Activated T-helper 2 cell treated with anti-CD3 and anti-CD28 coated beads, Interferon-gamma antibody, Interleukin-2, Interleukin-4, amounts not matched to agents 10 μg/mL and 5 μg/mL and 100 μg/mL, durations not matched to agents 14 hours and 24 hours and 36 hours (primary cell): ENCODE measurements at places on chromosomes 12 and 14.

GRCh38 chr12:19251481-19252132 lies 122.1 kb downstream of the PLEKHA5 start:
- no peak for DNase-seq

DNA sequence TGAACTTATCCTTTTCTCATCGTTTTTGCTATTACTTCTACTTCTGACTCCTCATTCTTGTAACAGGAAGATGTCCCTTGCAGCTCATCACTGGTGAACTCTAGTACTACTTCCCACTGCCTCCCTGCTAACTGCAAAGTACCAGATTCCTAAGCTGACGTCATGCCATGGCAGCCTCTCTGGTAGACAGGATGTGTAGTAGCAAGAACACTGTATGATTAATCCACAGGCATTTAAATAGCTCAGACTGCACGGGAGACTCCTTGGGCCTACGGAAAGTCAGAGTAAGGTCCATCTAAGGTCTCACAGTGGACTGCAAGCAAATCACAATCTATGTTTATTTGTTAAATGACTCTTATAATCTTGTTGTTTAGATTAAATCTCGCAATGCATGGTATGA lies 43.5 kb downstream of the DNAI7 start:
- no peak for DNase-seq

DNA sequence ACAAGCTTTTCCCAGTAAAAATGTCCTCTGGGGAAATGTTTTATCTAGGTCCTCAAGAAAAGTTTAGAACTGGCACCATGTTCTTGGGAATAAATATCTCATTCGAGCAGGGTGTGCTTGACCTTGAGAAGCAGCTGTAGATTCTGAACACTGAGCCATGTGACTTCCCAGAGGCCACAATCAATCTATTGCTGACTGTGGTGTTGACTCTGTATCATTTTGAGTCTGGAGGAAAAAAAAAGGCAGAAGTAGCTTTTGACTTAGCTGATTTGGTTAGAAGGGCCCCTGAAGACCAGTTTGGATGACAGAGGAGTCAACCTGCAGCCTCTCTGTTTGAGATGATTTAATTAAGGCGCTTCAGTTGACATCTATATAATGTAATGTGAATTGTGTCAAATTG lies 592.4 kb upstream of the SEL1L start:
- no peak for DNase-seq

DNA sequence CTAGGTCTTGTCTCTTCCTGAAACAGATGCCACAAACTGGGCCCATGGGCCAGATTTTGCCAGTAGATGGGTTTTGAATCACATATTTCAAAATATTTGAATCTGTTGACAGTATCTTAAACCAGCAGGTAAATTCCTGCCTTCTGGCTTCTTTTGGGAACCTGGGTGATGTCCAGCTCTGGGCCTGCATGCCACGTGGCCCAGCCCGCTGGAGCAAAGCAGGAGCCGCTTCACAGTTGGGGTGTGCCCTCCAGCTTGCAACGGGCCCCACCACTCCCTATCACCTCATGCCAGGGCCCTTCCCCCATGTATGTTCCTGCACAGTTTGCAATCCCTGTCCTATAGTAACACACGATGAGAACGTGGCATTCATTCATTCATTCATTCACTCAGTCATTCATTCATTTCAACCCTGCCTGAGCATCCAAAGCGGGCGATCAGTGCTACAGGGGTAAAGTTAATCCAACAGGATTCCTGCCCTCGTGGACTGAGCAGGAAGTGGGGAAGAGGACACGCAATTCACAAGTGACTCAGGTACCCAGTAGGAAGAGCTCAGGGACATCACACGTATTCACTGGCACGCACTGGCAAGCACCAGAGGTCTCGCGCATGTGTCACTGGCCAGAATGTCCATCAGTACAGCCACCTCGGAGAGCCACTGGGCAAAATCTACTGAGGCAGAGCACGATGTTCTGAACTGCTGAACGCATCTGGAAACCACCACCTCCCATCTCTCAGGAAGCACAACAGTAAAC lies 27.8 kb downstream of the SCARB1 start:
- DNase-seq: no peak

DNA sequence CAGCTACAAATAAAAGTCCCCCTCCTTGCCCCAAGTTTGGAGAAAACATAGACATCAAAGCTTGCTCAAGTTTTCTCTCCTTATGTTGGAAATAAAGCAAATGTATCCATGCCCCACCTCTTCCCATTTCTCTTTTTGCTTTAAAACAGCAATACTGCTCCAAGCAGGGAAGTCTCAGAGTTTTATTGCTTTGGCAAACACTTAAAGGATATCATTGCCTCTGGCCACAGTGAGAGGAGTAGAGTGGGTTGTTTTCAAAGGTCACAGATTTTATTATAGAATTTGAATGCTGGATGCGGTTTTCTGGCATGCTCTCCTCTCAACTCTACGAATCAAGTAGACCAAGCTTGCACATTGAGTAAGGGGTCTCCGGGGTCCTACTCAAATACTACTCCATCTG lies 149.7 kb downstream of the TTC7B start:
- DNase-seq: no peak

- no peak for DNase-seq
These were observed 56.0 kb downstream of the TTC9 start for GRCh38 chr14:70697701-70698100.

GRCh38 chr14:31567655-31568054 lies 6.5 kb downstream of the NUBPL start:
- no peak for DNase-seq

- DNase-seq: no peak
These were observed 54.3 kb upstream of the TMX1 start for GRCh38 chr14:51185754-51186153.

DNA sequence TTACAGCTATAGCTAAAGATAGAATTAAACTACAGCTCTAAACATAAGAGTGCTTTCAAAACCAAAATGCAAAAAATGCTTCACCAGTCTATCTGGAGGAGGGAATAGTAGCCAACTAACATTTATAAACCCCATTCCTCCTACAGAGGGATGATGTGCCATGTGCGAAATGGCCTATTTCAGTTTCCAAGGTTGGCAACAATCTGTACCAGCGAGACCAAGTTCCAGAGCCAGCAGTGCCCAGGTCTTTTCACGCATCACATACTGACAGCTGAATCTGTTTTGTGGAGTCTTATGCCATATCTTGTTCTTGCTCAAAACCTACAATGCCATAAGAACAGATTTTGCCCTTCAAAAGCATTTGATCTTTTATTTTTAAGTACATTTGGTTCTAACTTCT lies 24.5 kb downstream of the NELL2 start:
- DNase-seq: no peak

DNA sequence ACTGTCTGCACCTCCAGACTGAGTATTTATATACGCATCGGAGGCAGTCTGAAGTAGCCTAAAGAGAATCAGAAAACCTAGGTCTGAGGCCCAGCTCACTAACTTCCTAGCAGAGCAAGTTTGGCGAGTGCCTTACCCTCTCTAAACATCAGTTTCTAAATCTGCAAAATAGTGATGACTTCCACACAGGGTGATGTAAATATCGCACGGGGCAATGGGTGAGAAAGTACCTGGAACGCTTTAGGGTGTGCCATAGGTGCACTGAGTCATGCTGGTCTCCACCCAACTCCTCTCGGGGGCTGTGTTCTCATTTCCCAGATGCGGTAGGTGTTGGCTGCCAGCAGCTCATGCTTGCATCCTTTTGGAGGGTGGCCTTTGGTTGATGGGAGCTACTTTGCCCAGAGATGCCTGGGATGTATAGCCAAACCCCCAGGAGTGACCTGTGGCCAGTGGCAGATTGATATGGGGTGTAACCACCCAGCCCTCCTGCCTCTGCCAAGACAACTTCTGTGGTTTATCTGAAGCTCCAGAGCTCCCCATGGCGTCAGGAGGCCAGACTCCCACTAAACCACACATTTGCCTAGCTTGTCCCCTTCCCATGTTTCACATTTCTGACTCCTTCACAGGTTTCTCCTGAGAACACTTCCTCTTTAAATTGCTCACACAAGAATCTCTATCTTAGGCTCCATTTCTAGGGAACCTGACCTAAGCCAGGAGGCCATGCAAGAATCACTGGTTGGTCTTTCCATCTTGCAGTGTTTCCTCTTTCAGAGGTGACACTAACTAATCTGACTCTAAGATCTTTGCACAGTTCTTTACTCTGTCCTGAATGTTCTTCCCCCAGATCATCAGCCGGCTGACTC lies 62.0 kb upstream of the TUNAR start:
- no peak for DNase-seq

- no peak for DNase-seq
These were observed 34.3 kb downstream of the TBC1D15 start for GRCh38 chr12:71873821-71874220.

DNA sequence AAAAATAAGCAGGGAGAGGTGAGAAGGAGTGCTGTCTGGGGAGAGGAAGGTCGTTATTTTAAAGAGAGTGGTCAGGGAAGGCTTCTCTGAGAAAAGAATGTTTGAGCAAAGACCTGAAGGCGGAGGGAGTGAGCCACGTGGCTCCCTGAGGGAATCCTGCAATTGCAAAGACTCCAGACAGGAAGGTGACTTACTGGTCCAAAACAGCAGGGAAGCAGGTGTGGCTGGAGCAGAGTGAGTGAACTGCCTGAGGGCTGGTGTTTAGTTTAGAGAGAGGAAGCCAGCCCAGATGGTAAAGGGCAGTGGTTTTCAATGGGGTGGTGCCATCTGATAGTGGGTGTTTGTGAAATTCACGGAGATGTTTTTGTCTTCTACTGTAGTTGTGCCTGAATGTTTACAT lies 58.8 kb upstream of the LTA4H start:
- DNase-seq: no peak

DNA sequence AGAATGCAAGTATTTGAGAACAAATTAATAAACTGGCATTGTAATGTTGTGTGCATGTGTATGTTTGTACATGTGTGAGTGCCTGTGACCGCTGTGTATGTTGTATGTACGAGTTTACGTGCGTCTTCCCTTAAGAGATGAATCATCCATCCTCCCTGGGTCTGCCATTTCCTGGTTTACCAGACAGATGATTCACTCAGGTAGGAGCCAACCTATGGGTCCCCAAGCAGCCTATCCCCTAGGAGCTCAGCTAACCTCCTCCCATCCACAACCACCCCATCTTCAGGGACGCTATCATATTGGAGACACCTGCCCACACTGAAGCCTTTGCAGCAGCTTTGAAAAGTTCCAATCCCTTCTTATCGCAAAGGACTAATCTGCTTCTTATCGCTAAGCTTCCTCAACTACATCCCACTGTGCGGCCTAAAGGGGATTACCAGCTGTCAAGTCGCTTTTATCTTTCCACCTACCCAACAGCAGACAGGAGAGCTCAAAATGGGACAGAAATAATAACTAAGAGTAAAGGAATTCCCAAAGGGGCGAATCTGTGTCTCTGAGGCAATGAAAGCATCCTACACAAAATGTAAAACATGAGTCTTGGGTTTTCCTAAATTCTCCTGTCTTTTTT lies 81.5 kb upstream of the TMCC3 start:
- no peak for DNase-seq

DNA sequence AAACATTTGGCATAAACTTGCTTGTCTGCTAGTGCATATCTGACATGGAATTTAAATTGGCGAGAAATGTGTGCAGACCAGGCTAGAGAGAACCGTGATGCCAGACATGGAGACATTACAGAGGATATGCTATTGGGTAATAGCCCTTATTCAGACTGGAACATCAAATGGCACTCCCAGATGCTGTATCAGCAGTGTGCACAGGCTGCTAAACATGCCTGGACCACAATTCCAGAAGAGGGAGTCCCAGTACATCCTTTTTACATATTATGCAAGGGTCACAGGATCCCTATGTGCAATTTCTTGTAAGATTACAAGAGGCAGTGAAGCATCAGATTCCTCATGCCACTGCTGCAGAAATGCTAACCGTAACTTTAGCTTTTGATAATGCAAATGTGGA lies 354.5 kb upstream of the FOXG1 start:
- no peak for DNase-seq

DNA sequence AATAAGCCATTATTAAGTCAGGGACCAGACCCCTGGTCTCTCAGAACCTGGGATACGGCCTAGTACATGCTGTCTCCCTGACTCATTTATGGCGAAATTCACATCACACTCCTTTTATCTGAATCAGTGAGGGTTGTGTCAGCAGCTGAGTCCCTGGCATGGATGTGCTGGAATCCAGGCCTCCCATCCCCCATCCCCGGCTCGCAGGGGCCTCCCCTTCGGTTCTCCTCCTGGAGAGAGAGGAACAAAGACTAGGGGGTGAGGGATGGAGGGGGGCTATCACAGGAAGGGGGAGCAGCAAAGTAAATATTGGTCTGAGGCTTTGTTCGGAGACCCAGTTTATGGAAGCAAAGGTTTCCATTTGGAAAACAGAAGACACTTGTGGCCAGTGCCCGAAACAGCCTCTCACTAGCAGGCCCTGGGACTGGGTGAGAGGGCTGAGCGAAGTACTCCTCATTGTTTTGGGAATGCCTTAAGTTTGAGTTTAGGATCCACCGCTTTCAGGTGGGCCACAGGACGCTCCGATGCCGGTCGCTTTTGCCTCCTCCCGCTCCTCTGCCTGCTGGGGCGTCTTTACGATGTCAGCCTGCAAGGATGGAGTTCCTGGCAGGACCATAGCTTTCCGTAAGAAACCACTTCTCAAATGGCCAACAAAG lies 145.0 kb downstream of the PRKCH start:
- no peak for DNase-seq

DNA sequence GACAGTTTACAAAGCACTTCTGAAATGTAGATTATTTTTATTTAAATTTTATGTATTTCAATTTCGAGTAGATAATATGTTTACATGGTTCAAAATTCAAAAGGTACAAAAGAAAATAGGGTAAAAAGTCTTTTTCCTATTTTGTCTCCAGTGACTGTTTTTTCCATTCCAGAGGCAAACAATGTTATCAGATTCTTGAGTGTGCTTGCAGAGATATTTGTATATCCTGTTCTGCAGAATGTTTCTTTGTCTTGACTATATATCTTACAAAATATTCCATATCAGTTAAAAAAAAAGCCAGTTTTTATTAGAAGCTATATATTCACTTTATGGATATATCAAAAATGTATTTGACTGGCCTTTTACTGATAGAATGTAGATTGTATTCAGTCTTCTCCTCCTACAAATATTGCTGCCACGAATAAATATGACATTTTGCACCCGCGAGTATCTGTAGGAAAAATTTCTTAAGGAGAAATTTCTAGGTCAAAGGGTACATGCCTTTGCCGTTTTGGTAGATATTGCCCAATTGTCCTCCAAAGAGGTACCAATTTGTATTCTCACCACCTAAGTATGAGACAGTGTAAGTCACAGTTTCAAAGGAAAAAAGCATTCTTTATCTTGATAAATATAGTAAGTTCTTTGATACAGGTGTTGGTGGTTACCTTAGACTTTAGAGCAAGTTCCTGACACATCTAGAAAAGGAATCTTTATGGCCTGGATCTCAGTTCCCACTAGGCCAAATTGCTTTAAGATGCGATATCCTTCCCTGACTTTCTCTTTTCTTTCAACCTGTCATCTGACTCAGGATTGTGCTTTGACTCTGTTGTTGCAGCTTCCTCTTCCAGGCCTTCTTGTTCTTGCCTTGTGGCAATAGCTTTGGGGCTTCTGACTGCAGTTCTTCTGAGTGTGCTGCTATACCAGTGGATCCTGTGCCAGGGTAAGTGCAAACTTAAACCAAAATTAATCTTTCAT lies 2.3 kb downstream of the KLRG1 start:
- DNase-seq: no peak
